Stimulated activated CD4-positive, alpha-beta T cell treated with anti-CD3 and anti-CD28 coated beads, Interleukin-1b, Interleukin-23, amount 100 ng/mL, for 24 hours (primary cell): ENCODE measurements at places on chromosomes 7 and 10.

GRCh38 chr10:46096446-46096845 lies 50.4 kb upstream of the MSMB start:
- DNase-seq: no peak

DNA sequence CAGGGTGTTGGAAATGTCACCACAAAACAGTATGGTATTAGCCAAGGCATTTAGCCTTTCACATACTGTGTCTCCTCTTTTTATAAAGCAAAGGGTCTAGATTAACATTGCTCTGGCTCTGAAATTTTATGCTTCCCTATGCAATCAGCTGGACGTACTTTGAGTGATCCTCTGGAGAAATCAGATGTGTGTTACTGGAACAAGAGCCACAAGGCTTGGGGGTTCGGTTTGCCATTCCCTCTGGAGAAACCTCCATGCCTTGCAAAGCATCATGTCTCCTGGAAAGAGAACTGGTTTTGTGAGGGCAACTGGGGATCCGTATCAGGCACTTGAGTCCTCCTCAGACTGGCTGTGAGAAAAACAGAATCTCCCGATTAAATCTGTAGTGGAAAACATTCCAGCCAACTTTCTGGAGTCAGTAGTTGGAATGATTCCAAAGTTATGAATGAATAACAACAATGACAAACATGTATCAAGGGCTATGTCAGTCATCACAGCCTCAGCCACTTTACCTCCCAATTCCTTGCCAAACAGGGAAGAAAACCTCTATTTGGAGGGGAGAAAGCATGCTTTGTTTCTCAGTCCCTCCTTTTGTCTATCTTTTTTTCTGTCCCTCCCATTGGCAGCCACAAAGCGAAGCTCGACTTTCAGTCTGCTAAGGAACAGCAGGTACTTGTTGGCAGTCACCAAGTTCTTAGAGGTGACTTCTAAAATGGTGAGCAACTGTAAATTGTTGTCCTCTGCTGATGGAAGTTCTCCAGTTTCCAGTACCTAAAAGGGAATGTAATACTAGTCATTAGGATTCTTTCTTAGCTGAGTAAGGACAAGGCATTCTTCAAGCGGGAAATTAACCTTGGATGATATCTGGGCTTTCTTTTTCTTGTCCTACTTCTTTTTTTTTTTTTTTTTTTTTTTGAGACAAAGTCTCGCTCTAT lies 864.8 kb upstream of the AUTS2 start:
- DNase-seq: no peak

GRCh38 chr10:110260746-110261477 lies 43.8 kb downstream of the SMNDC1 start:
- no peak for DNase-seq

DNA sequence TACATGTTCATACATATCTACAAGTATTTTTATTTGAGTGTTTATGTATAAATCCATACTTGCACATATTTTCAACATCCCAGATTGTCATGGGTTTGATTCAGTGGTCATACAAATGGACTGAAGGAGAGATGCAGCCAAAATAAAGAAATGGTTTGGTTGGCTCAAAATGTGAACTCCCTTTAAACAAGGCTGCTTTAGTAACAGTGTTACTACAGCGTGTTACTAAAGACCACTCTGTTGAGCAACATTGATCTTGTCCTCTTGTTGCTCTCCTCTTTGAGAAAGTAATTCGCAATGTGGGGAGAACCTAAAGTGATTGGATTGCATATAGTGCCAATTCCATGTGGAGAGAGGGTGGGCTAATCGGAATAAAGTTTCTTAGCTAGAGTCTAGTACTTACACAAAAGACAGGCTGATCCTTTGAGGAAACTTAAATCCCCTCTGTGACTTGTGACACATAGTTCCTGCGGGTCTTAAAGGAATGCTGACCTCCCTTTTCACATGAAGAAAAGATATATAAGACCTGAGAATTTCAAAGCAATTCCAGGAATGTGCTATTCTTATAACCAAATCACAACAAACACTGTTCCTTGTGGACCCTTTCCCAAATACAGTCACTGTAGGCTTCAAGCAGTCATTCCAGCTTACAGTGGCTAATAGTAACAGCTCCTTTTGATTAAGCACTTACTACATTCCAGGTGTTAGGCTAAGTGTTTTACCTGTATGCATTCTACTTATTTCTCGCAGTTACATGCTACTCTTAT lies 144.3 kb downstream of the FZD1 start:
- no peak for DNase-seq

DNA sequence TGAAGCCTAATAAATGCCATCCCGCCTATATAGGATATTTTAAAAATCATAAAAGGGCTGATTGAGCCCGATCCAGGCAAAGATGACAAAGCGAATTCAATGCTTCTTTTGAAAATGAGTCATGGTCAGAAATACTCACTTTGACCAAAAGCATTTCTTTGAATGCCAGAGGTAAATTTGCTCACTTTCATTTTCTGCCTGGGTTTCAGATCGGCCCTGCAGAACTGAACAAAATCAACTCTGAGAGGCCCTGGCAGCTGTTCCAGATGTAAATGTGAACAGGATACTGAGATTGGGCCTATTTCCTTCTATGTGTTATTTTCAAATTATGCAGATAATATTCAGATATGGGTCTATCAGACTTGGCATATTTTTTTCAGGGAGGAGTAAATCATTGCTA lies 114.8 kb upstream of the ARID5B start:
- DNase-seq: no peak

DNA sequence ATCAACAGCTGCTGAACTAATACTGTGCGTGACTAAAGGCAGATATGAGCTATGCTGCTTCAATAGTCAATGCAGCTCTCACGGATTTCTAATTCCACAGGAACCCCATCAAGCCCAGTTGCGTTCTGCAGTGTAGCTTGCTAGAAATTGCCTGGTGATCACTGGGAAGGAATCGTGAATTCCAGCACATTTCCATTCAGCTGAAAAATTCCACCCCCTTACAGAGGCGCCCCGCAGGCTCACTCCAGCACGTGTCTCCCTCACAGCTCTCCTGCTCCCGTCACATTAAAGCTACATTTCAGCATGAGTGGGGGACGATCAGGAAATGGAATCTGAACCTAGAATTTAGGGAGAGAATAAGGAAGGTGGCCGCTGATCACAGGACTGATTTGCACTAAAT lies 534.8 kb downstream of the TCERG1L start:
- DNase-seq: no peak

- DNase-seq: no peak
Measured at GRCh38 chr10:110852255-110852896, 19.4 kb upstream of the PDCD4 start.

GRCh38 chr7:140453273-140453672 lies 26.0 kb downstream of the MKRN1 start:
- no peak for DNase-seq

DNA sequence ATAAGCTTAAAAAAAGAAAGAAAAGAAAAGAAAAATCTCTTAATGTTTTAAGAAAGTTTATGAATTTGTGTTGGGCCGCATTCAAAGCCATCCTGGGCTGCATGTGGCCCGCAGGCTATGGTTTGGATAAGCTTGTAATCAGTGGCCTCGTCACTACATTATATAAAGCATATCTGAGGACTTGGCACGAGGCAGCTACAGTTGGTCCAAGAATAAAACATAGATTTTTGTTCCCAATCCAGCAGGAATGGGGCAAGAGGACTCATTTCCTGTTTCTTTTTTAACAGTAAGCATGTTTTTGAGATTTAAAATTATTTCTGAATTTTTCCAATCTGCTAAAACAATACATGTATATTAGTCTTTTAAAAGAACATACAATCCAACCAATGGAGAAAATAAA lies 28.6 kb downstream of the MCM10 start:
- no peak for DNase-seq

DNA sequence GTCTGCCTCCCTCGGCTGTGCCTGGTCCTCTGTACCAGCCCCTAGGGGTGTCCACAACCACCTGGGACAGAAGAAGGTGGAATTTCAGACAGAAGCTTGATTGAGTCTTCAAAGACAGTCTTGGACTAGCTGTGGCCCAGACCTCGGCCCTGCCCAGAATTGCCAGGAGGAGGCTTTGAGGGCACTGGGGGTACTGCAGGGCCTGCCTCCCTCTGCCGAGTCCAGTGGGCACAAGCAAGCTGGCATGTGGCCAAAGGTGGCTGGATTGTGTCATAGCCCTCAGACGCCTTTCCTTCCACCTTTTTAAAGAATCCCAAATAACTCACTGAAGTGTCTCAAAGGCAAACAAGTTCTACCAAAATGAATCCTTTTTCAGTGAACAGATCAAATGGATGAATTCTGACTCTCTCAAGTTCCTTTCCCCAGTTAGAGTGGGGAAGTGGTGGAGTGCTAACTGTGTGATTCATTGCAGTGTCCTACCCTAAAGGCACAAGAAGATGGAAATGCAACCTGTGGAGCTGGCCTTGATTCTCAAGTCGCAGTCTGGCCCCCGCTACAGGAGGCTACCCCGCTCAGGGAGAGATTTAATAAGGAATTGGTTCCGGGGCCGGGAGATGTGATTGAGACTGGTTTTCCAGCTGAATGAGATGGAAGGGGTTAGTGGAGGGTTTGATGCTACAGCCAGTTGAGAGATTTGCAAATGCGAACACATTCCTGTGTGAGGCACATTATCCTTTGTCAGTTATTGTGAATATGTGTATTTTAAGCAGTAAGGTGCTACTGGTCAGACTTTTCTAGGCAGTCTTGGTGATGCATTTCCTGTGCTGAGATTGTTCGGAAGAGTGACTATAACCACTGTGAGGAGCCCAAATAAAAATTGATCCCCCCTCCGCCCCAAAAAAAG lies 28.8 kb upstream of the SLC26A4 start:
- no peak for DNase-seq

- no peak for DNase-seq
Measured at GRCh38 chr10:69499726-69500689, 48.7 kb downstream of the TSPAN15 start.

DNA sequence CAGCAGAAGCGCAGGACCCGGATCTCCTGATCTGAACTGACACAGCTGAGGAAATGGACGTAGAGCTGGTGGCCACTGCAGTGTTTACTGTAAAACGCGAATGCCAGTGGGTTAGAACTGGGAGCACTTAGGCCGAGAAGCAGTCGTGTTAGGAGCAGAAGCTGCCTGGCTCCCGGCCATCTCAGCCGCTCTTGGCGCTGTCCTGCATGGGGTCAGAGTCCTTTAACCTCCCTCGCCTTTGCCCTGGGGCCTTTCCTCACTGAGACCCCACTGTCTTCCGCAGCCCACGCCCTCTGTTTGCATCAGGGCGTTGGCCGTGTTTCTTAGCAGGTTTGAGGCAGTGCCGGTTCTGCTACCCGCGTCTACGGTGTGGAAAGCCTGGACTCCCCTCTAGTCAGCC lies 24.6 kb downstream of the DYNC2I1 start:
- no peak for DNase-seq

GRCh38 chr10:106859892-106860652 lies 304.4 kb downstream of the SORCS1 start:
- DNase-seq: no peak

DNA sequence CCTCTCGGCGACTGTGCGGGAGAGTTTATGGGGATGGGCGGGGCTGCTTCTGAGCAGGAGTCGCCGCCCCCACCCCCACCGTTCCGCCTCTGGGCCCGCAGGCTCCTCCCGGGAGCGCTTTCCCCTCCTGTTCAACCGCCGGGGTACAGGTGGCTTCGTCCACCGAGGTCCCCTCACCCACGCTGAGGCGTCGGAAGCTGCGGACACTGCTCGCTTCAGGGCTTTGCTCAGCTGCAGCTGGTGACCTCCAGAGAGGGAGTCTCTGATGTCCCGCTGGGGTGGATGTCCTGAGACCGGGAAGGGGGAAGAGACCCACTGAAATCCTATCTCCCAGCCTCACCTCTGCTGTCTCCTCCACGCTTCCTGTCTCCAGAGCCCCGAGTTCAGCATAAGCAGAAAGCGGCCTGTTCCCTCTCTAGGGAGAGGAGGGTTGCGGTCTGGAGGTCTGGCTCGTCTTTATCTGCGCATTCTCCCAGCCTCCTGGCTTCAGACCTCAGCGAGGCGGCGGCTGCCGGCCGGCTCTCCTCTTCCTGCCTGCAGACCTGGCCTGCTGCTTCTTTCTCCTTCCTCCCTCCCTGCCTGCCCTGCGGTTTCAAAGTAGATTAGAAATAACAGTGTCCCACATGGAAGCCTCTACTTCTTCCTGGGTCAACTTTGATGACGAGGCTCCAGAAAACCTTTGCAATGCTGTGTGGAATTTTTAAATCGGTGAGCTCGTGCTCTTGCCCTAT lies 1.8 kb downstream of the CYP2E1 start:
- no peak for DNase-seq

GRCh38 chr10:25536027-25536426 lies 361.2 kb downstream of the GPR158 start:
- DNase-seq: no peak

DNA sequence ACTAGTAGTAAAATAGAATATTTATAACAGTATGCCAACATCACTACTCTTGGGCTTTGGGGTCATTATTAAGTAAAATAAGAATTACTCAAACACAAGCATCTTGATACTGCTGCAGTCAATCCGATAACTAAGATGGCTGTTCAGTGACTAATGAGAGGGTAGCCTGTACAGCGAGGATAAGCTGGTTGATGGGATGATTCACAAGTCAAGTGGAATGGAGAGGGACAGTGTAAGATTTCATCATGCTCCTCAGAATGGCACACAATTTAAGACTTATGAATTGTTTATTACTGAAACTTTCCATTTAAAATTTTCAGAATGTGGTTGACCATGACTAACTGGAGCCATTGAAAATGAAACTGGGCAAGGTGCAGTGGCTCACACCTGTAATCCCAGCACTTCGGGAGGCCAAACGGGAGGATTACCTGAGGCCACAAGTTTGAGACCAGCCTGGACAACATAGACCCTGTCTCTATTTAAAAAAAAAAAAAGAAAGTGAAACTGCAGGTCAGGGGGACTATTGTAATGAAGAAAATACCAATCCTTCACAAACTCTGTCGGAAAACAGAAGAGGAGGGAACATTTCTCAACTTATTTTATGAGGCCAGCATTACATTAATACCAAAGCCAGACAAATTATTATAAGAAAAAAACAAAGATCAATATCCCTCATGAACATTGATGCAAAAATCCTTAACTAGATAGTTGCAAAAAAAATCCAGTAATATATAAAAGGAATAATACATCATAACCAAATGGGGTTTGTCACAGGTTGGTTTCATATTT lies 11.2 kb downstream of the AVL9 start:
- DNase-seq: no peak

- DNase-seq: no peak
Measured at GRCh38 chr10:74276416-74276815, 125.4 kb downstream of the ADK start.
